ENCODE measurements at places on chromosomes 3 and 15.

- DNase-seq = peak; percentile 51
Observed at GRCh38 chr3:42635111-42635510, 18.4 kb upstream of the ZBTB47 start.

DNA sequence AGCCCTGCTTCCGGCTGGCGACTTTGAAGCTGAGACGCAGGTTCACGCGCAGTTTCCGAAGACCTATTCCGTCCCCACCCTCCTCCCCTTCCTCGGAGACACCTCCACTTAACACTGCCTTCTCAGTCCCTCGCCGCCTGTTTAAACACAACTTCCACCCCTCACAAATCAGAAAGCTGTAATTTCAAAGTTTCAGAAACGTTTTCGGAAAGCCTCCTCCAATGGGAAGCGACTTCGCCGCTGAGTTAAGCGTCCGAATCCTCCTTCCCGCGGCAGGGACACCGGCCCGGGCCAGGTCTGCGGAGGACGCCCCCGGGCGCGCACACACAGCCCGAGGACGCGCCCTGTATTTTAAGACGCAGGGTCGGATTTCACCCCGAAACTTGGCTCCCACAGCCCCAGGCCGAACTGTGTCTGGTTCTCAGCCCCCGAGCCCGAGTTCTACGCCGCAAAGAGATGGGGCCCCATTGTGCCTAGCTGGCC is 559 bp upstream of the LRRN1 start:
- no peak for DNase-seq

- DNase-seq = no peak
Observed at GRCh38 chr3:110791995-110792686, 279.5 kb upstream of the NECTIN3 start.

DNA sequence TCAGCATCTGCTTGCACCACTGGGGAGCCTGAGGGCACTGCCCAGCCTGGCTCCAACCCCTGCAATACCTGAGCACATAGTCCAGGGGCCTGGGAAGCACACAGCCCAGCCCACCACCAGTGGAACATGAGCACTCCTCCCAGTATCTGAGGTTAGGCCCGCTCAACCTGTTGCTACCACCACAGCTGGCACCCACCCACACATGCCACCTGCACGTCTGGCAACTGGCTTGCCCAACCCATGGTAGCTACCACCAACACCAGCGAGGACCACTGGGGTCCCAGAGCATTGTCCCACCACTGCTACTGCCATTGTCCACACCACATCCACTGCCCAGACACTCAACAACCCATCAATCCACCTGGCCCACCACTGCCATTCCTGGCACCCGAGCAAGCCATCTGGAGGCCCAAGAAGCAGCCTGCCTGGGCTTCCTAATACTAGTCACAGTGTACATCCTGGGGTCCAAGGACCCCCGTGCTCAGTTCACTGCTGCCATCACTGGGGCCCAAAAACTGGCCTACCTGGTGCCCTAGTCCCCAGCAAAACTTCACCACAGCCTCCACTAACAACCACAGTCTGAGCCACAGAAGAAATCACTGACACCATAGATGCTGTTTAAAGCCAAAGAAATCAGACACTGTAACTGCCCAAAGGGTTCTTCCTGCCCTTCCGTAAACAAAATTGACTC is 62.1 kb upstream of the TBC1D23 start:
- DNase-seq = no peak

DNA sequence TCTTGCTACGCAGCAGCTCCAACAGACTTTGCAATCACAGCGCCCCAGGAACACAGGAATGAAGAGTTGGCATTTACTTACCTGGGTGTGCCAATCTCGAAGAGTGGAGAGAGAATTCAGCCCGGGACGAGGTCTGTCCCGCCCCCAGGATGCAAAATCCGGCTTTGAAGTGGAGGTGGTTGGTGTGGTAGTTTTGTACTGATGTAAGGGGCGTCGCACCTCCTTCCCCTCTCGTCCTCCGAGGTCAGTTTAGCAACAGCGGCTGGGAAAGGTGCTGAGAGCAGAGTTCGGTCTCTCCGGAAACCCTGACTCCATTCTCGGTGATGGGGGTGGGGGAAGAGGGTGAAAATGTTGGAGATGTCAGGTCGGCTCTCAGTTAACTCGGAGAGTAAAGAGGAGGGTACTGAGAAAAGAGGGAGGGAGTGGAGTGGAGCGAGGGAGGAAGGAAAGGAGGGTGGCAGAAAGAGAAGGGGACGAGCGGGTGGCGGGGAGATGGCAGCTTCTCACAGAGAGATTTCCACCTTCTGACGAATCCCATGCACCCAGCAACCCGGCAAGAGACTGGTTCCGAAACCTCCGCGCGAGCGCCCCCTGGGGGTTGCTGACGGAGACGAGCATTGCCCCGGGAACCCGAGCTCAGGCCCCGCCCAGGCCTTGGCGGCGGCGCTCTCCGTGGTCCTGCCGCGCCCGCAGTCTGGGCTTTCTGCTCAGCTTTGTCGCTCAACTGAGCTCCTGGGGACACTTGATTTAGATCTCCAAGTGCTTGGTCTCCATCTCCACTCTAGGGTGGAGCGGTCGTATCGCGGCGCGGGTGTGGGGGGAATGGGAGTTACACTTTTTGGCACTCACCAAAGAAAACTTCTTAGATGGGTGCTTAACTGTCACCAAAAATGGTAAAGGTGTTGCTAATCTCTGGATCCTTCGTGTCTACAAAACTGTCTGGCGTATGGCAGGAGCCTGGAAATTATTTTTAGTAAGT is at the start of gene CPNE4:
Gene CPNE4 (minus strand): TSS at position 529 of the 979 bp plus-strand sequence.
- DNase-seq = peak; percentile 71

GRCh38 chr15:95558131-95558530 is 772.4 kb upstream of the NR2F2 start:
- peak; percentile 62 for DNase-seq

DNA sequence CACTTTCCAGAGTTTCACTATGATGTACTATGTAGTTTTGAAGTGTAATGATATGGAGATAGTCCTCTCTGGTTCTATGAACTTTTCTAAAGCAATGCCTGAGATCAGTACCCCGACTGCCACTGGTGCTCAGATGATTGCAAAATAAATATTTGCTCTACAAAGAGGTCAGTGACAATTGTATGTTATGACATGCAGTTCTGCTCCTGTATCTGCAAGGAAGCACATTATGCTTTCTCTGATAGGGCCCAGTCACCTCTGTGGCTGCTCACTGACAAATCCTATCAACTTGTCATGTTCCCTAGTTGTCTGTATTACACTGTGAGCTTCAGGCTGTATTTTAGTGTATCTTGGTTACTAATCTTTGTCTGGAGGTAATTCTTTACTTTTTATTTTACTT is 362.6 kb downstream of the ROBO1 start:
- no peak for DNase-seq

DNA sequence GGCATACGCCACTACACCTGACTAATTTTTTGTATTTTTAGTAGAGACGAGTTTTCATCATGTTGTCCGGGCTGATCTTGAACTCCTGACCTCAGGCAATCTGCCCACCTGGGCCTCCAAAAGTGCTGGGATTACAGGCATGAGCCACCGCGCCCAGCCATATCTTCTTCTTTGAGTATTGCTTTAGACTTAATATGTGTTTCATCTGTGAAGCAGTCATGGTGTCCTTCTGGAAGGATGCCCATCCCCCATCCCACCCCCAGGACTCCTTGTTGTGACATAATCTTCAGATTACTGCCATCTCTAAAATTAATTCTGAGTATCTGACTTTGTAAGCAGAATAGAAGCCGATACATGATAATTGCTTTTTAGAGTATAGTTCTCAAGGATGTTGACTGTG is 57.7 kb downstream of the KLHL25 start:
- DNase-seq = no peak

GRCh38 chr3:71069797-71070196 is 513.7 kb downstream of the FOXP1 start:
- peak; percentile 32 for DNase-seq

DNA sequence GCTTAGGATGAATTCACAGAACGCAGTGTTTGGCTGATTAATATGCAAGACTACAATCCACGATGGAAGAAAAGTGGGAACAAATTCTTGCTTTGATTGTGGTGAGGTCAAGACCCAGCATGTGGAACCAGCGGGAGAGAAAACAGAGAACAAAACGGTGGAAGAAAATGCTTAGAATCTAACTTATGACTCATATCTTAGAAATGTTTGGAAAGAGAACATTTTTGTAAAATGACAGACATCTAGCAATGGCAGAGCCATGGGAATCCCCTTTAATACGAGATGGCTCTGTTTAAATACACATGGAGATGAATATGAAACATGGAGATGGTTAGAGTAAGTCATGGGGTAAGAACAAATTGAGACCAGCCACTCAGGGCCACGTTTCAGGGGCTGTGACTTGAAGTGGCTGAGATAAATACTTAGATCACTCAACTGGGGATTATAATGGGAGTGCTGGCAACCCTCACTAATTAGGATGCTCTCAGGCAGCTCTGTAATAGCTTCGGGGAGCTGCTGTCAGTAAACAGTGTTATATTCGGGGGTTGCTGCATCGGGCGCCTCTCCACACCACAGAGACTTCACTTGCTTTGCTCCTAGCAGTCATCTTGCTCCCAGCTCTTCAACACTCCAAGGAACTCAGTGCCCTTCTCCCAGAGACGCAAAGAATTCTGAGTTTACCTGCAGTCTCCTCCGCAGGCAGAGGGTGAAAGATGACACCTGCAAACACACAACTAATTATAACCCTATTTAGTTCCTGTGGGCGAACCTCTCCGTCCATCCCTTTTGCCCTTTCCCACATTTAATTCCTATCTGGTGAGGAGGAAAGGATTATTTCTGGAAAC is 68.0 kb upstream of the ONECUT1 start:
- DNase-seq = no peak

- no peak for DNase-seq
Observed at GRCh38 chr15:59993950-59994401, 10.1 kb upstream of the FOXB1 start.

DNA sequence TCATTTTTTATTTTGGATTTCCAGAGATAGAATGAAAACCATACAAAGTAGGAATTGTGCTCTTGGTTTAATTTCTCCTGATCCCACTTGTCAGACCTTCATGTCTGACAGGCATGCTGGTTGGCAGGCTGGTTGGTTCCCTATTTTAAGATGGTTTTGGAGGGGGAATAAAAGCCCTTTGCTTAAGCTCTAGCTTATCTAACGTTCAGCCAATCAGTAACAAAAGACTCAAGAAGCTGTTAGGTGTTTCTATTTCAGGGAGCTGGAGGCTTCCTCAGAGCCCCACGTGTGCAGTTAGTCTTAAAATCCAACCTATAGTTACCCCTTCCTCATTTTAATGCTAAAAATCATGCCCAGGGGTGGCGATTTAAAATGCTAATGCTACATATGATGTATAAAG is 40.5 kb upstream of the XIRP1 start:
- DNase-seq = no peak

- no peak for DNase-seq
Observed at GRCh38 chr3:150844484-150844883, 60.8 kb downstream of the MINDY4B start.

DNA sequence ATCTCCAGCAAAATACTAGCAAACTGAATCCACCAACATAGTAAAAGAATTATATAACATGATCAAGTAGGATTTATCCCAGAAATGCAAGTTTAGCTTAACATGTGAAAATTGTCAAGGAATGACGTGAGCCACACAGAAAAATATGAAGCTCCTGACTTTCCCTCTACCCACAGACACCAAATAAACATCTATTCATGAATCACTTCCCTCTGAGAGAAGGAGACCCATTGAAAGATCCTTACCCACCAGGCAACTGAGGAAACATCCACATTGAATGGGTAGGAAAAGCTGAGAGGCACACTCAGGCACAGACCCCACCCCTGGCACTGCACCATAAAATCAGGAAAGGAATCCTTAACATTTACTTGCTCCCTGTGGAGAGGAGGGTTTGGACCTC is 102.2 kb upstream of the MANF start:
- peak; percentile 4 for DNase-seq

DNA sequence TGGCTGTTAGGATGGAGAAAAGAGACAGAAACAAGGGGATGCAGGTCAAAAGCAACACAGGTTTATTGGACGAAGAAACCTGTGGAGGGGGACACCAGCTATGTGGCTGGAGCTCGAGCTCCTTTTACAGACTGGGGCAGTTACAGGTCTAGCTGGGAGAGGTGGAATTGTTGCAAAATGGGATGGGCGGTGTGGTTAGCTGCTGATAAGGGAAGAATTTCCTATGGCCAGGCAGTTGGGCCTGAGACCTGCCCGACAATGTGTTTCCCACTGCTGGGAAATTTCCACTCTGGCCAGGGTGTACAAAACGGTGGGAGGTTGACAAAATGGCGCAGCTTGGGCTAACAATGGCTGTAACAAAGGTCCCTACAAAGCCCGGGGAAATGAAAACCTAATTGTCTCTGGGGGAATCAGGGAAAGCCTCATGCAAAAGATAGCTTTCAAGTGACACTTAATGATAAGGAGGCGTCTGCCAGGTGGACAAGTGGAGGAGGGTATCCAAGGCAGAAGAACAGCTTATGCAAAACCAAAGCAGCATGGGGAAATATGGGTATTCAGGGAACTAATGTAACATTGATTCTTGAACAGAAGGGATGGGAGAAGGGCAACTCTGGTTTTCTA is 137.4 kb upstream of the SGO1 start:
- no peak for DNase-seq

GRCh38 chr3:150091626-150092025 is 120.9 kb upstream of the PFN2 start:
- DNase-seq = no peak

GRCh38 chr3:146605106-146605505 is at the start of gene PLSCR5:
PLSCR5 (minus strand) TSS chr3:146605346; CDS start chr3:146605212, 134 bp downstream.
- no peak for DNase-seq

- no peak for DNase-seq
Observed at GRCh38 chr3:14503033-14503705, 37.0 kb downstream of the GRIP2 start.

DNA sequence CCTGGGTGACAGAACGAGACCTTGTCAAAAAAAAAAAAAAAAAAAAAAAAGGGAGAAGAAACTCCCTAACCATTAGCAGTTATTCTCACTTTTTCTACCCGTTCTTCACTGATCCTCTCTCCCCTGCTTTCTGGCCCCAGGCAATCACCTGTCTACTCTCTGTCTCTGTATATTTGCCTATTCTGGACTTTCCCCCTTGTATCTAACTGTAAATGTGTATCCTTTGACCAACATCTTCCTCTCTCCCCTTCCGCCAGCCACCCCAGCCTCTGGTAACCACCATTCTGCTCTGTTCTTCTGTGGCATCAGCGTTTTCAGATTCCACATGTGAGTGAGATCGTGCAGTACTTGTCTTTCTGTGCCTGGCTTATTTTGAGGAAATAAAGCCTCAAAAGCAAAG is 6.9 kb downstream of the CYFIP1 start:
- no peak for DNase-seq

- peak; percentile 20 for DNase-seq
Observed at GRCh38 chr15:101167753-101168462, 83.9 kb downstream of the CHSY1 start.

- DNase-seq = peak; percentile 47
Observed at GRCh38 chr3:59006634-59007517, 42.9 kb downstream of the CFAP20DC start.
